ENCODE measurements at places on chromosomes 7 and 10. TPM values are rescaled to one million over a fixed set of nuclear protein-coding genes. Genes with fewer than 3 reads are reported as not detected.

- no peak for DNase-seq
Observed at GRCh38 chr10:71256661-71257318, 44.4 kb downstream of the UNC5B start.

GRCh38 chr7:158994687-158995086 is 138.3 kb downstream of the DYNC2I1 start:
- DNase-seq = no peak

- no peak for DNase-seq
Observed at GRCh38 chr10:75572478-75572877, 141.1 kb downstream of the LRMDA start.

BAMBI gene
- total RNA-seq = 4.0 TPM

PWWP2B gene
- 33.1 TPM for total RNA-seq

- DNase-seq = no peak
Observed at GRCh38 chr10:30438021-30438850, 4.3 kb downstream of the MAP3K8 start.

- no peak for DNase-seq
Observed at GRCh38 chr10:95650232-95650631, 6.3 kb downstream of the ALDH18A1 start.

DNA sequence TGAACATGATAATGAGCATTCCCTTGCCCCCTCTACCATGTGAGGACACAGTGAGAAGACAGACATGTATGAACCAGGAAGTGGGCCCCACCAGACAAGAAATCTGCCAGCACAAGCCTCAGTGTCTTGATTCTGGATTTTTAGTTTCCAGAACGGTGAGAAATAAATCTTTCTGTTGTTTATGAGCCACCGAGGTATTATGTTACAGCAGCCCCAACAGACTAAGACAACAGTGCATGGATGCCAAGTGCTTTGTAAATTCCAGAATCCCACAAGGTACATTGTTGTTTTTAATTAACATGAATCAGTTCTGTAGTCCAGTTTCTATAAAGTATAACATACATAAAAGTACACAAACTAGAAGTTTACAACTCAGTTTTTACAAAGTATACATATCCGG is 162.2 kb downstream of the ARHGAP21 start:
- no peak for DNase-seq

CPA4 gene
- 66.4 TPM for total RNA-seq

Measured in lower leg skin (tissue), 4 donors.